IPS DF 19.7 (cell line): ENCODE measurements at places on chromosomes 13 and 19.

DNA sequence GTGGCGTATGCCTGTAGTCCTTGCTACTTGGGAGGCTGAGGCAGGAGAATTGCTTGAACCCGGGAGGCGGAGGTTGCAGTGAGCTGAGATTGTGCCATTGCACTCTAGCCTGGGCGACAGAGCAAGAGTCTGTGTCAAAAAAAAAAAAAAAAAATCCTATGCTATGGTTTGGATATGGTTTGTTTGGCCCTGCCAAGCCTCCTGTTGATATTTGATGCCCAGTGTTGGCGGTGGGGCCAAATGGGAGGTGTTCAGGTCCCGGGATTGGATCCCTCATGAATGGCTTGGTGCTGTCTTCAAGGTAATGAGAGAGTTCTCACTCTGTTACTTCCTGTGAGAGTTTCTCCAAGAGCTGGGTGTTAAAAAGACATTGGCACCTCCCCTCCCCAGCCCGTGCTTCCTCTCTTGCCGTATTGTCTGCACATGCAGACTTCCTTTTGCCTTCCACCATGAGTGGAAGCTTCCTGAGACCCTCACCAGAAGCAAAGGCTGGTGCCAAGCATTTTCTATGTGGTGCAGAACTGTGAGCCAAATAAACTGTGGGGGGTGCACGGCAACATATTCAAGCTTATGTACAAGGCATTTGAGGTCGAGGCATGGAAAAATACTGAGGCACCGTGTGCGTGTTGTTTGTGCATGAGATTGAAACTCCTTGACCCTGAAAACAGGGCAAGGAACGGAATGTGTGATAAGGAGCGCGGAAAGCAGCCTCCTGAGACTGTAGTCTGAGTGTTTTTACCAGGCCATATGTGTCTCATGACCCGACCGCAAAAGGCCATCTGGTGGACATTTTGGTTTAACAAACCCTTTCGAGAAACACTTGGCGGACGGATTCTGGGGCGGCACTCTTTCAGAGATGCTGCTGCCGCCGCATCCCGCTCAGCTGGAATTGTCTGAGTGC, 7.3 kb downstream of the SIGLEC9 start:
- DNase-seq: no peak

DNA sequence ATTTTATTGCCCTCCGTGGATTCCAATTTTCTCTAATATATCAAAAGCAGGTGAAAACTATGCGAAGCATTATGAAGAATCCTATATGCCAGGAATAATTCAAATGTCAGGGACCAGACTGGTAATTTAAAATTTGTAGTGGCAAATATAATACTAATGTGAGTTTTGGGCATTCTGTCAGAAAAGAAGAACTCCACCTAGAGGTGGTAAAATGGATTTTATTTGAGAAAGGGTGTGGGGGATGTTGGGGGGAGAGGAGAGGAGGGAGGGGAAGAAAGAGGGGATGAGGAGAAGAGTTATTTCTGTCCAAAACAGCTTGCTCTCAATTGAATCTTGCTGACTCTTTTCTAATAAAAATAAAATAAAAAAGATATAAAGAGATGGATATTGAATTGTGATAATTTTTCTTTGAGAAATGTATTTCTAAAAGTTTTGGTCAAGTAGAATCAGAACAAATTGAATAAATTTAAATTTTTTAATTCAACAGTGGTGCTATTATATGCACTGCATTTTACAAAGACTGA, 929.3 kb upstream of the SLITRK5 start:
- no peak for DNase-seq

DNA sequence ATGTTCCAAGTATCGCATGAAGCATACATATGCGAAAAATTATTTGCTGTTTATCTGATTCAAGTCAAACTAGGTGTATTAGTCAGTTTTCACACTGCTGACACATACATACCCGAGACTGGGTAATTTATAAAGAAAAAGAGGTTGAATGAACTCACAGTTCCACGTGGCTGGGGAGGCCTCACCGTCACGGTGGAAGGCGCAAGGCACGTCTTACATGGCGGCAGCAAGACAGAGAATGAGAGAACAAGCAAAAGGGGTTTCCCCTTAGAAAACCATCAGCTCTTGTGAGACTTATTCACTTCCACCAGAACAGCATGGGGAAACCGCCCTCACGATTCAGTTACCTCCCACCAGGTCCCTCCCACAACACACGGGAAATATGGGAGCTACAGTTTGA, 13.0 kb upstream of the PROZ start:
- no peak for DNase-seq

DNA sequence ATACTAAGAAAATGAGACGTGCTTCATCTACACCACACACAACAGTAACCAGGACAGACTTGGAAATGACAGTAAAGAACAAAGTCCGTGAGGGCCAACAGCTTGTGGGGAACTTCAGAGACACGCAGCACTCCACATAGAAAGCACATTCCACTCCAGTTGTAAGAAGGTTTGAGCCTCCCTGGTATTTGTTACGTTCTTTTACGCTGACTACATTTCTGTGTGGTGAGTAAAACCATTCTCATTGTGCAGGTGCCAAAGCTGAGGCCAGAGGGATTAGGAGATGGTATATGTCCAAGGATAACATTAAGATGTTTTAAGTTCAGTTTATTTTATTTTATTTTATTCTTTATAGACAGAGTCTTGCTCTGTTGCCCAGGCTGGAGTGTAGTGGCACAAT, 1189.9 kb downstream of the UQCRFS1 start:
- no peak for DNase-seq

DNA sequence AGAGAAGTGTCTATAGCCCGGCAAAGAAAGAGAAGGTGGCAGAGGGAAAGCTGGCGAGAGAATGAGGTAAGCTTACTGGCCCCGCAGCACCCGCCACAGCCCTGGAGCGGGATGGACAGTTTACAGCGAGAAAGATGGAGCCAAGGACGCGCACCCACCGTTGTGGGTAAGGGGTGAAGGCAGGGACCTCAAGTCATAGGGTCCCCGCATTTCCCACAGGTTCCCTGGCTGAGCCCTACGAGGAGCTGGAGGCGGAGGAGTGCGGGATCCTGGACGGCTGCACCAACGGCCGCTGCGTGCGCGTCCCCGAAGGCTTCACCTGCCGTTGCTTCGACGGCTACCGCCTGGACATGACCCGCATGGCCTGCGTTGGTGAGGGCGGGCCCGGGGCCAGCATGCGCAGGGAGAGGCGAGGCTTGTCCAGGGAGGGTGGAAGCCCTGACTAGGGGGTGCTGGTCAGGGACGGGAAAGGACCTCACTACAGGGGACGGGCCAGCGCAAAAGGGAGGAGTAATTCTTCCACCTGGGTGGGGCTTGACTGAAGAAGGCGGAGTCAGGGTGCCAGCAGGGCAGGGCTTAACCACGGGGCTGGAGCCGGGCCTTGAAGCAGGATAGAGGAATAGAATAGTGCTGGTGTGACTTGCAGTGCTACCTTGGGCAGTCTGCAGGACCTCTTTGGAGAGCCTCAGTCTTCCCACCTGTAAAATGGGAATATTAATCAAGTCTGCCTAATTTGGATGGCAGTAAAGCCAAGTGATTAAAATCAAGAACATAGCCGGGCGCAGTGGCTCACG, 26.5 kb downstream of the LTBP4 start:
- DNase-seq: no peak

DNA sequence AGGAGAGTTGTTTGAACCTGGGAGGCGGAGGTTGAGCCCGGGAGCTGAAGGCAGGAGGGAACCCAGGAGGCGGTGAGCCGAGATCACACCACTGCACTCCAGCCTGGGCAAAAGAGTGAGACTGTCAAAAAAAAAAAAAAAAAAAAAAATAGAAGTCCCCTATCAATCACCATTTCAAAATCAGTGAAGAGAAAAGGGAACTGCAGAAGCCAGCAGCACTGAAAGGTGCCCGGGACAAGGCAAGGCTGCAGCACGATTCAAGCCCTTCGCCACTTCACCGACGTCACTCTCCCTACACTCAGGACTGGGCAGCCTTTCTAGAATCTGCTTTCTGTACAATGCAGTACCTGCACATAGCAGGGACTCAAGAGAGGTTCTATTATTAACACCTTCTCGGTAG, 21.9 kb upstream of the USP12 start:
- no peak for DNase-seq

DNA sequence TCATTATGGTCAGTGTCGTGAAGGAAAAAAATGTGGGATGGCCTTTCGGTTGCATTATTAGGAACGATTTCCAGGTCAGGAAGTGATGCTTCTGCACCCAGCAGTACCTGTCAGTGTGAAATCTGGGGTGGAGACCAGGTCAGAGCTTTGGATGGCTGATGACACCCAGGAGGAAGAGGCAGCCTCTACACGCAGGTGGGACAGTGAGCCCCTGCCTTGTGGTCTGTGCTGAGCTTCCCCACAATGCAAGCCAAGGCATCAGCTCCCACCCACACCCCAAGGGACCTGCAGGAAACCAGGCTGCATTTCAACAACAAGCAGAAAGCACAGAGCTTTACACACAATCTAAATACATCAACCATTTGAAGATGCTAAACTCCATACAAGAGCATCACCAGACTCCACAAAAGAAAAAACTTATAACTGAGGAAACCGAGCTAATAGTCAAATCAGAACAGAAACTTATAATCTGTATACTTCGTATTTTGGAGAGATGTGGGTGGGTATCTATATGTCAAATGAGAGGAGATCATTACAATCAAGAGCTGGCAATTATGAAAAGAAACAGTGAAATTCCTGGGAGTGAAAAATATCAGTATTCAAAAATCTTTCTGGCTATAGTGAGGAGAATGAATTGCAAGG, 130.1 kb downstream of the ZDHHC20 start:
- DNase-seq: no peak

DNA sequence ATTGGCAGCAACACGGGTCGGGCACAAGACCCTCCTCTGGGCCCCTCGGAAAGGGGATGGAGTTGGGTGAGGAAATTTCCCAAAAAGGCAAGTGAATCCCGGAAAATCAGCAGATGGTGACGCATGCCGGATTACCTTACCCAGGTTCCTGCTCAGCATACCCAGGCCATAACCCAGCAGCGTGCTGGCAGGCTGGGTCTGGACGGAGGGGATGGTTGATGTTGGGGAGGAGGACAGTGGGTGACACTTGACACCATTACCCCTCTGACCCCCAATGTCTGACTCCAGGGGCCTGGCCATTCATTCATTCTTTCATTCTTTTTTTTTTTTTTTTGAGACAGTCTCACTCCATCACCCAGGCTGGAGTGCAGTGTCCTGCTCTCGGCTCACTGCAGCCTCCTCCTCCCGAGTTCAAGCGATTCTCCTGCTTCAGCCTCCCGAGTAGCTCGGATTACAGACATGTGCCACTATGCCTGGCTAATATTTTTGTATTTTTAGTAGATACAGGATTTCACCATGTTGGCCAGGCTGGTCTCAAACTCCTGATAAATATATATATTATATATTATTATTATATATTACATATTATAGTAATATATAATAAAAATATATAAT, 799 bp downstream of the PVR start:
- no peak for DNase-seq

DNA sequence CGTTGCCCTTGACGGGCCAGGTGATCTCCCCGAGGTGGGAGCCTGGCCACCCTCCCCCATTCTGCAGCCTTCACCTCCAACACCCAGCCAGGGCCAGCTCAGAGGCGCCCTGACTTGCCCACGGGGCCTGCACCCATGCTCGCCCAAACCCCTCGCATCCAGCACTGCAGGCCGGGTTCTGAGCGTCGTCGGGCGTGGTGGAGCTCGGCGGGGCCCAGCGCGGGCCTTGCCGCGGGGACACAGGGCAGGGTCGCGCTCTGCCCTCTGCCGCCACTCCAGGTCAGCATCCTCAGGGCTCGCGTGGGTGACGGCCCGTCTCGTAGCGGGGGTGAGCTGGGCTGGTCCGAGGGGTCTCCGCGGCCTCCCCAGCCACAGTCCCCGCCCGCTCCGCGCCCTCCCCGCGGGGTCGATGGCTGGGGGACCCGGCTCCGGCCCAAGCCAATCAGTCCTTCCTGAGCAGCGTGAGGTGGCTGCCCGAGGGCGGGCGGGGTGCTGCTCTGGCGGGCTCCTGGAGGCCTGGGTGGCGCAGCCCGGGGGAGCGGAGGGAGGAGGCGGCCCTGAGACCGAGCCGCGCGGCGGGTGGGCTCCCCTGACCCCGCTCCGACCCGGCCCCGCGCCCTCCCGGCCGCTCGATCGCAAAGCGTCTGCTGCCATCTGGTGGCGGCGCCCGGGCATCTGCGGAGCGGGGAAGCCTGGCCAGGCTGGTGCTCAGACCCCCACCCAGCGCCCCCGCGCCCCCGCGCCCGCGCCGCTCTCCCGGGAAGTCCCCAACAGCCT, 61.4 kb downstream of the CCNE1 start:
- DNase-seq: no peak

DNA sequence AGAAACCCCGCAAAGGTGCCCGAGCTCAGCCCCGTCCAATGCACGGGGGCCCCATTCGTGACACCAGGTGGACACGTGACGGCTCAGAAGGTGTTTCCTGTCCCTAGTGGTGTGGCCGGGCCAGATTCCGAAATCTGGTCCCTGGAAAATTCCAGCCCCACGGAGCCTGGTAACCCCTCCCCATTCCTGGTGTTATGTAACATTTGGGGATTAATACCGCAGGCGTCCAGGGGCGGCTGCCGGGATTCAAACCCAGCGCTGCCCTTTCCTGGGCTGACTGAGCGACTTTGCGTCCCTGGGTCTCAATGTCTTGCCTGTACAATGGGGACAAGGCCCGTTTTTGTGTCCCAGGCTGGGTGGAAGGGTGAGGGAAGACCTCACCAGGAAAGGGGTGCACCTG, 1.0 kb upstream of the PLK5 start:
- DNase-seq: no peak

DNA sequence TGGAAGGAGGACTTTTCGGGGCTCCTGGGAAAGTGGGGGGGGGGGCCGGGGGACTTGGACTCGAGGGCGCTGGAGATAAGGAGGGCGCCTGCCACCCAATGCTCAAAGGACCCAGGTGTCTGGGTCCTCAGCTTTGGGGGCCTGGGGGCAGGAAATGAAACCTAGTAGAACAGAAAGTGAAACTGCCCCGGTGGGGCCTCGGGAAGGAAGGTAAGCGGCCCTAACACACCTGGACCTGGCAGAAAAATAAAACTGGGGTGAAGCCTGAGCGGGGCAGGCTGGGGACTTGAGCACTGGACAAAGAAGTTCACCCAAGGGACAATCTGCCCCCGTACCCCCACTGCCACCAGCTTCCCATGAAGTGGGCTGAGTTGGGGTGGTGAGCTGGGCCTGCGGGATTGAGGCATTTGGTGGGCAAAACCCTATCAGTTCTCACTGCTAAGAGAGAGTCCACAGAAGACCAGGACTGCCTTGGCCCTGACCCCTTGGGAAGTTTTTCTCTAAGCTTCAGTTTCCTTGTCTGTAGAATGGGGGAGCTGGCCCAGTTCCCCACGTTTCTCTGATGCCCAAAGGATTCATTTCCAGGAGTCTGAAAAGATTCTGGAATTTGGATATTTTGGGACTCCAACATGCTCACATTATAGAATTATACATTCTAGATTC, 2.3 kb downstream of the PRKD2 start:
- DNase-seq: no peak
